NCI-H1436 (cell line): ENCODE measurements at places on chromosomes 3 and 15.

- no peak for DNase-seq
Observed at GRCh38 chr3:143122089-143122430, 2.5 kb downstream of the CHST2 start.

DNA sequence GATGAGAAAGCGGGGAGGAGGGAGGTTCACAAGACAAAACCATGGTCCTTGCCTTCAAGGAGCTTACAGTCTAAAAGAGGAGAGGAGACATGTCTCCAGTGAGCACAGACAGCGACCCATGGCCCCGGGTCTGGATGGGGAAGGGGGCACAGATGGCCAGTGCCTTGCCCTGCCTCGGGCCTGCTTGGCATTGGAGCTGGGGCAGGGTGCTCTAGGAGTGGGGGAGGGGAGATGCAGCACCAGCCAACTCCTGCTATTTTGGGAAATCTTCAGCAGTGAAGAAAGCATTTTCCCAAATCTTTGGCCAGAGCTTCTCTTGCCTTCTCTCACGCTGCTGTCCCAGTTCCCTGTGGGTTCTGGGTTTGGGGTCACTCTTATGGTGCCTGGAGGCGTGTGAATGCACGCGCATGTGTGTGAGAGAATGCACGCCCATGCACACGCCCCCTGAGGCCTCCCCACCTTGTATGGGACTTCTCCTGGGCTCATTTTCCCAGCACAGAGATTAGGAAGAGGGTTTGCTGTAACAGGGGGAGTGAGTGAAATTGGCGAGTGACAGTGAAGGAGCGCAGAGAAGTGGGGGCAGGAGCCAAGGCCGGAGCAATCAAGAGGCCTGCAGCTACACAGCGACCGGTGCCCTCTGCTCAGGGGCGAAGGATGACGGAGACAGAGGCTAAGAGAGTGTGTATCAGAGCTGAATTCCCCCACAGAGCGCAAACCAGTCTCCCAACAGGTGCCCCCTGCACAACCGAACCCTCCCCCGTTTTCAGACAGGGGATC, 71.5 kb downstream of the SEMA5B start:
- DNase-seq = no peak

DNA sequence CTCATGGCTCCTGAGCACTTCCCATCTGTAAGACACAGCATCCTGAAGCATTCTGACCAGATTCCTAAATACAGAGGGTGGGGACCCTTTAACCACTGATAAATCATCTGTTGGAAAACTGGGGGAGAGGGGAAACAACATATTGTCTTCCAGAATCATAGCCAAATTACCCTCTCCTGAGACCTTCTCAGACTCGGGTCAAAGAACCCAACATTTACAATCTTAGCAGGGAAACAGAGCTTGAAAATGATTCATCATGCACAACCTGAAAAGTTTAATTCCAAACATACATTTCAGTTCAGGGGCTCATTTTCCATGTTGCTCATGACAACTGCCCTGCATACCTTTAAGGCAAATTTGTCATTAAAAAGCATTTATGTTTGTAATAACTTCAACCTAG, 48.5 kb upstream of the TSPAN3 start:
- DNase-seq = no peak

DNA sequence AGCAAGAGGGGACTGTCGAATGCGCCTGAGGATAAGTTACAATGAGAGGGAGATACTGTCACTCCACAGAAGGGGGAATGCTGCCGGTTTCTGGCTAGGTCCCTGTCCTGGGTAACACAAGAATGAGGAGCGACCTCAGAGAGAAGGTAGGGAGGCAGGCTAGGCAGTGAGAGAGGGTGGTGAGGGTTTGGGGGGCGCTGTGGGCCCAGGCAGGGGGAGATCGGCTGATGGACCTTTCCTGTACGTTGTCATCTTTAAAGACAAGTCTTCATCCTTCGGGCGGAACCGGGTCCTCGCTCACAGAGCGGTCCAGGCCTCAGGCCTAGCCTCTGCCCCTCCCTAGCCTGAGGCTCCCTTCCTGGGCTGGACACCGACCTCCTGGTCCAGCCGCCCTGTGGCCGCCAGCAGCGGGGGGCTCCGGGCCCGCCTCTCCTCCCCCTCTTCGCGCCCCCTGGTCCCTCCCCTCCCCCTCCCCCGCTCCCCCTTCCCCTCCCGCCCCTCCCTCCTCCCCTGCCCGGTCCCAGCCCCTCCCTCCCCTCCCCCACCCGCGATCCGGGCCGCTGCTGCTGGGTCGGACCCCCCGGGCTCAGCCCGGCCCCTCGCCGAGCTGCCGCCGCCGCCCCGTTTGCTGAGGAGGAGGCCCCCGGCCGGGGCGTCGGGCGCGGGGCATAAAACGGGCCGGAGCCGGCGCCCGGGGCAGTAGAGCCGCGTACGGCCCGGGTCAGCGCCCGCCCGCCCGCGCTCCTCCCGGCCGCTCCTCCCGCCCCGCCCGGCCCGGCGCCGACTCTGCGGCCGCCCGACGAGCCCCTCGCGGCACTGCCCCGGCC, at the start of gene CHRD:
TSS of gene CHRD (plus strand) at position 697 of the 827 bp plus-strand sequence. CDS start 265 bp downstream, outside the sequence.
- no peak for DNase-seq

DNA sequence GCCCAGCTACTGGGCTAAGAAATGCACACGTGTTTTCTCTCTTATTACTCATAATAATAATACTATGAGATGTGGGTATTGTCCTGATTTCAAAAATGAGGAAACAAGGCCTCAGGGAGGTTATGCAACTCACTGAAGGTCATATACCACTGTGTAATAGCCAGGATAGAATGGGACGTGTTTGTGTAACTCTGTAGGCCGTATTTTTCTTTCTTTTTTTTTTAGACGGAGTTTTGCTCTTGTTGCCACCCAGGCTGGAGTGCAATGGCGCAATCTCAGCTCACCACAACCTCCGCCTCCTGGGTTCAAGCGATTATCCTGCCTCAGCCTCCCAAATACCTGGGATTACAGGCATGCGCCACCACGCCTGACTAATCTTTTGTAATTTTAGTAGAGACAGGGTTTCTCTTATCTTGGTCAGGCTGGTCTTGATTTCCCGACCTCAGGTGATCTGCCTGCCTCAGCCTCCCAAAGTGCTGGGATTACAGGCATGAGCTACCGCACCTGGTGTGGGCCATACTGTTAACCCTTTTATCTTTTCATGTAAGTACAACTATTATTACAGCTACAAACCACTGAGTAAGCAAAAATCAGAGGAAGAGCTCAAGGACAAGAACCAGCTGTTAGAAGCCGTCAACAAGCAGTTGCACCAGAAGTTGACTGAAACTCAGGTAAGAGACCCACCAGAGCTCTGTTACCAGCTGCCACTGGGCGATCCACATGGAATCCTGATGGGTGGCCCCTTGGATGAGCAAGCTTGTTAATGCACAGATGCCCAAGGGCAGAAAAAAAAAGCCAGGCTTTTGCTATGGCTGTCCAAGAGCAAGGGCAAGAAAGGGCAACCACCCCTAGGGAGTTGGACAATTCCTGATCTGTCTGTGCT, 6.7 kb downstream of the KNSTRN start:
- DNase-seq = no peak

- DNase-seq = no peak
Observed at GRCh38 chr15:81937189-81937588, 108.6 kb downstream of the MEX3B start.

DNA sequence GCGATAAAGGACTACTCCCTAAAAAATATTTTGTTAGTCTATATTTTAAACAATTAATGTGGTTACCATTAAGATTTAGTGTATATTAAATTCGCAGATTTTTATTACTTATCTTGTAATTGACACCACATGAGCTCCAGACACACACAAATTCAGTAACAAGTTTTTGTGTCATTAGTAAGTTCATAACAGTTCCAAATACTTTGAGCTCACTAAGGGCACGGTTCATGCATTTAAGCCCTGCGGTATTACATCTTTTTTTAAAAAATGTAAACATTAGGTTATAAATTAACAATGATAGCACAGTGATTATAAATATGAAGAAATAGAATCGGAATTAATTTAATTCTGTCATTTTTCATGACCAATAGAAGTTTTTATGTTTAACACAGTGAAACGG, 317.3 kb downstream of the ZNF385D start:
- no peak for DNase-seq

DNA sequence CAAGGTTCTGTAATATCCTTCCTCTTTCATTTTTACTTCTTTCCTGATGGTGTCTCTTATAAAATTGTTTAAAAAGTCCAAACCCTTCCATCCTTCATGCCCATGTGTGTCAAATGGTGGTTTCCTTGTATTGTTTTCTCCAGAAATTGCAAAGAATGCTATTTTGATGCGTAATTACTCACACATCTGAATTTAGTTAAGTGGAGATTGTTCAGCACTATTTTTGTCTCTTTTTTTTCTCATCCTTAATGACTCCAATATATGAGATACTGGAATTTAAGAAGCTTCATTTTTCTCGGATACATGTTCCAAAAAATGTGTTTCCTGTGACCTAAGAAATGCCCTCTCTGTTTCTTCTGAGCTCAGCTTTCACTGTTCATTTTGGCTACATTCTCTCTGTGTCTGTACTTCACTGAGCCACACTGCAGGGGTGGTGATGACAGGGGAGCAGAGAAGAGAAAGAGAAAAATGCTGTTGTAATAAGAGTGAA, 799.8 kb downstream of the DIPK2A start:
- DNase-seq = no peak

- DNase-seq = no peak
Observed at GRCh38 chr3:118412503-118412902, 622.1 kb downstream of the IGSF11 start.

DNA sequence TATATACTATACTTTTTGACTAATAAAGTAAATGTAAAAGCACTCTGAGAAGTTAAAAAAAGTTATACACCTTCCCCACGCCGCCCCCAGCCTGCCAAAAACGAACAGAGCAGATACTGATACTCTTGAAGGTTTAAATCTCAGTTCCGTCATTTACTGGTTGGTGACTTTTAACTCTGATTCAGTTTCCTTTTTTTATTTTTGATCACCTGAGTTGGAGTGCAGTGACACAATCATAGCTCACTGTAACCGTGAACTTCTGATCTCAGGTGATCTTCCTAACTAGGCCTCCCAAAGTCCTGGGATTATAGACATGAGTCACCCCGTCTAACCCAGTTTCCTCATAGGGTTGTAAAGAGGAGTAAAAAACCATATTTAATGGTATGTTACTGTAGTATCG, 3.3 kb upstream of the TIPIN start:
- DNase-seq = no peak

DNA sequence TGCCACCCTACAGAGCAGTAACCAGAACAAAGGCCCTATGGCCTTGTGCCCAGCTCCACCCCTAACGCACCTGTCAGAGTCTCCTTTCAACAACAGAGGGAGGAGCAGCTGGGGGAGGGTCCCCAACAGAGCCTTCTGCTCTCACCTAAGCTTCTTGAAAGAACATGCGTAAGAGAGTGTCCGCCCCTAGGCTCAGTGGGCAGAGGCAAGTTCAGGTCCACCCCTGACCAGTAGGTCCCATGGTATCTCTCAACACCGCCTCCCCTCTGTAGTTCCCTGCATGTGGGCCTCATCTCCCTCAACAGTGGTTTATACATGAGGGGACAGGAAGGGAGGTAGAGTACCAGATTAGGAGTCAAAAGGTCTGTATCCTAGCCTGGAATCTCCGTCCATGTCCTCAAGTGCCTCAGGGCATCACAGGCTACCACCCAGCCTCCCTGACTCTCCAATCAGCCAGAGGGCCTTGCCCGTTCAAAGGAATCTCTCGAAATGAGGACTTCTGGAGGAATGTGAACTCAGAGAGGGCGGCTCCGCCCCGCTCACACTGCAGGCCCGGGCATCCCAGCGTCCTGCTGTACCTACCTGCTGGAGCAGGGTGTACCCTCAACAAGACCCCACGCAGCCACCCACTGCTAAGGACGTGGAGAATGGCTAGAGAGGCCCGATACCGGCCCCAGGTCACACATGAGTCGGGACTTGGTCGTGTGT, 680 bp downstream of the POC1A start:
- peak; percentile 3 for DNase-seq

GRCh38 chr3:64267721-64268604, 42.7 kb upstream of the PRICKLE2 start:
- DNase-seq = no peak

DNA sequence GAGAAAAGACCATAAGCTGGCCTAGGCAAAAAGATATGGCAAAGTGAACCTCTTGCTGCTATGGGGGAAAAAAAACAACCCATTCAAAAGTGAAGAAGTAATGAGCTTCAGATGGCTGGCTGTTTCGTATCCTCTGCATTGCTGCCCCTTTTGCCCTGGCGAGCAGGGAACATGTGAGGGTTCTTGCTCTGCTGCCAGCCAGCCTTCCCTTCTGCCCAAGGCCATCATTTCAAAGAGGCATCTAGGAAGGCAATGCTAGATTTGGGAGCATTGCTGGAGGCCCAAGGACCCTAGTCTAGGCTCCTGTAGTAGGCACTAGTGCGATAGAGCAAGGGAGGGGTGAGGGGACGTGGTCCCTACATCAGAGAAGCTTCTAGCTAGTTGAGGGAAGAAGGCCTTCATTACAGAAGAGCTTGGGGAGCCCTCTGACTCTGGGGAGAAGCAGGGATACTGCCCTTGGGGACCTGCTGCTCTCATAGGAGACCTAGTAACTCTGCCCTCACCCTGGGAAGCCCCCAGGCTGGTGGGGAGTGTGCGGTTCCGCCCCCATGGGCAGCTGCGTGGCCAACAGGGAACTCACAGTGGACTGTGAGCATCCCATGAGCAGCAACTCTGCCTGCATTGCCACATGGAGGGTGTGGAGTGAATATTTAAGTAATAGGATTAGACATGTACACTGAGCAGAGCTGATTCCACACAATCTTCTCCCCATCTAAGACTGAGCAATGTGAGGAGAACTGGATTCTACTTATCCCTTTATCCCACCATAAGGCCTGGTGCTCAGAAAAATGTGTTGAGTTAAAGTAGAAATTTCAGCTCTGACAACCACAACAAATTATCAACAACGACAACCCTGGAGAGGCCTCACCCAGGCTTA, 21.3 kb downstream of the ITGA11 start:
- DNase-seq = no peak

GRCh38 chr3:133264920-133265319, 134.9 kb upstream of the BFSP2 start:
- DNase-seq = no peak

GRCh38 chr3:79653266-79653830, 114.5 kb downstream of the ROBO1 start:
- no peak for DNase-seq

- no peak for DNase-seq
Observed at GRCh38 chr3:110886222-110886893, 185.3 kb upstream of the NECTIN3 start.

DNA sequence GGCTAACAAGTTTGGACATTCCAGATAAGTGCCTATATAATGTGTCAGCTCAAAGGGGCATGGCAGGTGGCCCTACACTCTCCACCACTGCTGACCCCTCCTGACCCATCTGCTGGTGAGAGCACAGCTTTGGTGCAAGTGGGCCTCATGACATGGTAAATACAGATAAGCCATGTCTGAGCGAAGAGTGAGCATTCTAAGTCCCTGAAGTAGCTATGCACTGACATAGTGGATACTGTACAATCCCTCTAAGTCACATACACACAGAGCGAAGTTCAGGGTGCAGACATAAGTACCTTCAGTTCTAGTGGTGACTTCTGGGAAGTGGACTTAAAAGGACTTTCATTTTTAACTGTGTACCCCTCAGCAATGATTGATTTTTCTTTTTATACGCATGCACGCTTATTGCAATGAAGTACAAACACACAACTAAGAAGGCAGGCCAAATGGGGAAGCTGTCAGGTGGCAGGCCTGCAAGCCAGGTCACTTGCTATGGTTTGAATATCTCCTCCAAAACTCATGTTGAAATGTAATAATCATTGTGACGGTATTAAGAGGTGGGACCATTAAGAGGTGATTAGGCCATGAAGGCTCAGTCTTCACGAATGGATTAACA, 41.5 kb downstream of the TBC1D2B start:
- DNase-seq = no peak
